ENCODE measurements at places on chromosomes 12 and 14. TPM values are rescaled to one million over a fixed set of nuclear protein-coding genes. Genes with fewer than 3 reads are reported as not detected.

The CCDC184 gene
- 0.21 TPM for polyA plus RNA-seq

The PWP1 gene
- 63.1 TPM for polyA plus RNA-seq

The OVCH1 gene
- polyA plus RNA-seq = not detected

The EML5 gene
- 0.40 TPM for polyA plus RNA-seq

The HAL gene
- not detected for polyA plus RNA-seq

The ARMH4 gene
- polyA plus RNA-seq = not detected

The ART4 gene
- polyA plus RNA-seq = not detected

The TTLL5 gene
- 7.8 TPM for polyA plus RNA-seq

The RGS6 gene
- not detected for polyA plus RNA-seq

The OTX2 gene
- not detected for polyA plus RNA-seq

DNA sequence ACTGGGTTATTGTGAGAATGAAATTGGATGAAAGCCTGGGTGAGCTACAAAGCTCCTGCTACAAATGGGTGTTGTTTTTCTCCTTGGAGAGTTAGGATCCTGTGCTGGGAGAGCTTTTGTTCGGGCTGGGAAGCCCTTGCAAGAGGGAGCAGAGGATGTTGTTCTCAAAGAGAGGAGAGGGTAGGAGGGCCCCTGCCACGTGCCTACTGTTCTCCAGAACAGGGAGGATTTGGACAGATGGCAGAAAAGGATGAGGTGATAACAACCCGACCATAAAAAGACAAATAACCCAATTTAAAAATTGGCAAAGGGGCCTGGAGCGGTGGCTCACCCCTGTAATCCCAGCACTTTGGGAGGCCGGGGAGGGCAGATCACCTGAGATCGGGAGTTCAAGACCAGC lies 68.8 kb downstream of the GALNT16 start:
- no peak for DNase-seq
- no peaks in the 10 kb centered on the region for H3K36me3 ChIP-seq
- no peak overlapping the region for H3K4me3 ChIP-seq
- no peaks in the 10 kb centered on the region for H3K27me3 ChIP-seq

- H3K36me3 ChIP-seq = no peaks in the 10 kb centered on the region
- no peak overlapping the region for H3K4me3 ChIP-seq
- DNase-seq = no peak
- no peaks in the 10 kb centered on the region for H3K4me1 ChIP-seq
- no peaks in the 10 kb centered on the region for H3K27me3 ChIP-seq
Measured at GRCh38 chr12:114678028-114678427, 5.9 kb downstream of the TBX3 start.

- no peak for DNase-seq
- H3K27me3 ChIP-seq = no peaks in the 10 kb centered on the region
- H3K36me3 ChIP-seq = no peaks in the 10 kb centered on the region
- H3K4me3 ChIP-seq = no peak overlapping the region
- H3K4me1 ChIP-seq = no peaks in the 10 kb centered on the region
- H3K27ac ChIP-seq = no peak overlapping the region
Measured at GRCh38 chr12:119804011-119804641, 73.0 kb downstream of the CIT start.

- H3K27ac ChIP-seq = peak overlapping the region; percentile 25
- no peaks in the 10 kb centered on the region for H3K4me1 ChIP-seq
- H3K27me3 ChIP-seq = no peaks in the 10 kb centered on the region
- no peak for DNase-seq
- peak overlapping the region; percentile 92 for H3K4me3 ChIP-seq
Measured at GRCh38 chr14:20971705-20972021, 16.4 kb downstream of the RNASE2 start.

DNA sequence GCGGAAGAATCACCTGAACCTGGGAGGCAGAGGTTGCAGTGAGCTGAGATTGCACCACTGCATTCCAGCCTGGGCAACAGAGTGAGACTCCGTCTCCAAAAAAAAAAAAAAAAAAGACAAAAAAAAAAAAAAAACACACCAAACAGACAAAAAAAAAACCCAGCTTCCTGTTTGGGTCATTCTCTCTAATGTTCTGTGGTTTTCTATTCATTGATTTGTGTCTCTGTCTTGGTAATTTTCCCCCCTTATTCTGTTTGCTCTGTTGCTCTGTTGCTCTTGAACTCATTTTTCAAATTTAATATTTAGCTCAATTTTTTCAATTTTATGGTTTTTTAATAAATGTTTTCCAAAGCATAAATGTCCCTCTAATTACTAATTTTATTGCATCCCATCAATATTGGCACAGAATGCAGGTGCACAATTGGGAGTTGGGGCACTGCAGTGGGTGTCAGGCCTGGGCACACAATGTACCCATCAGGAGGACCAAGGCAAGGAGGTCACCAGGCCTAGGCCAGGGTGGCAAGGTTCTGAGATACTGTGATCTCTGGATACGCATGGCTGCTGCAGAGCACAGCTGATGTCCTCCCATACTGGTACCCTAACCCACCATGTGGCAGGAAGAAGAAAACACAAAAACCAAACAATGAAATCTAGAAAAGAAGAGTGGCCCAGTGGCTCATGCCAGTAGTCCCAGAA lies 8.0 kb upstream of the GNPTAB start:
- H3K4me3 ChIP-seq = no peak overlapping the region
- peak; percentile 19 for DNase-seq
- H3K4me1 ChIP-seq = peaks cover 8% of the 10 kb centered on the region
- no peaks in the 10 kb centered on the region for H3K36me3 ChIP-seq
- H3K27ac ChIP-seq = no peak overlapping the region
- no peaks in the 10 kb centered on the region for H3K27me3 ChIP-seq

GRCh38 chr14:78697341-78697740 lies 527.2 kb downstream of the NRXN3 start:
- H3K4me1 ChIP-seq = no peaks in the 10 kb centered on the region
- H3K27me3 ChIP-seq = no peaks in the 10 kb centered on the region
- H3K36me3 ChIP-seq = no peaks in the 10 kb centered on the region
- H3K27ac ChIP-seq = no peak overlapping the region
- no peak for DNase-seq

DNA sequence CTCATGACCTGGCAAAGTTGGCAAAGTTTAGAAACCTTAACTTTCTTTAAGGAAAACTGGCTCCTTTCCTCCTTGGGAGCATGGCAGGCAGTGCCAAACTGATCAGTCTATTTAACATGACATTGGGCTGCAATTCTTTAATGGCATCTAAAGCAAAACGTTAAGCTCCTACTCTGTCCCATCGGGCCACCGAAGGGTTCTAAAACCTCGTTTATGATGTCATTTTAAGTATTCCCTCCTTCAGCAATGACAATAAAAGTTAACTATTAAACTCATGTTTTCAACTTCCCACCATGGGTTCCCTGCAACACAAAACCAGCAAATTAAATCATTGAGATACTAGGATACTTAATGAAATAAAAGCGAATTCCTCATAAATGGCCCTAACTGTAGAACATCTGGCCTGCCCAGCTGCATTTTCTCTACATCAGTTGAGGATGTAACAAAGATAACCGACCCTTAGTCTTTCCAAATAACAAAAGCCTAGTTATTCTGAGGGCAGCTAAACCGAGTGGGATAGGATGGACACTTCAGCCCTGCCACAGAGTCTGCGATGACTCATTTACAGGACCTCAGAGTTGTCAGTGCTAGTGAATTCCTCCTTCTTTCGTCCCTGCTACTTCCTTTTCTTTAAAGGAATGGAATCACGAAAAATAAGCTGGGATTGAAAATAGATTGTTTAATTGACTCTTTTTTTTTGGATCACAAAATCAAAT lies 34.5 kb upstream of the RIC8B start:
- H3K4me1 ChIP-seq = no peaks in the 10 kb centered on the region
- no peak for DNase-seq
- no peaks in the 10 kb centered on the region for H3K36me3 ChIP-seq
- no peak overlapping the region for H3K27ac ChIP-seq
- no peak overlapping the region for H3K4me3 ChIP-seq

DNA sequence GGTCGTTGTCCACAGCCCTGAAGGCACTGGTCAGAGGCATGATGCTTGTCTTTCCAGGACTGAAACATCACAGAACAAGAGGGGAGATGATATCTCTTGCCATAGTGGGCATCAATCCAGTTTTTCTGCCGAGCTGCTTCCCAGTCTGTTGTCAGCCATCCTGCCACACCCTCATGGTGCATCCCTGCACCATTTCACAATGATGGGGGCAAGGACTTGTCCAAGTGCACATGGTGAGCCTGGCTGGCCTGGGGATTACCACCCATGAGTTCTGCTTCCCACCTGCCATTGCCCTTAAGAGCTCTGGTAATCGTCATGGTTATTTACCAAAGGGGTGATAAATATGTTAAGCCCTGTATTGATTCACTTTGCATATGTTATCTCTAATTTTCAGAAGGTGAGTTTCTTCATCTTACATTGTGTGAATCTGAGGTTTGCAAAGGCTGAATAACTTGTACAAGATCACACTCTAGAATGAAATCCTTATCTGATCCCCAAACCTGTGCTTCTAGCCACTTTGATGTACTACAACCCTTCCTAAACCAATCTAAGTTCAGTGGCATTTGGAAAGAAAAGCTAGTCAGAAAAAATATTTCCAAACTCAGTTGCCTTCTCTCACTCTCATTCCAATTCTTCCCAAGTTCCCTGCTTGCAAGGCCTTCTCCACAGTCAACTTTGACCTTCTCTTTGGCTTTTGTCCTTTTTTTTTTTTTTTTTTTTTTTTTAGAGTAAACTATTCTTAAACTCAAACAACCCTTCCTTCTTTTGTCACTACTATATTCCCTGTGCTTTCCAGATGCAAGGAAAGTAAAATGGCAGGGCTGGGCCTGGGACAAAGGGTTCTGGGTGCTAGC lies 2.3 kb downstream of the AVIL start:
- no peaks in the 10 kb centered on the region for H3K27me3 ChIP-seq
- H3K36me3 ChIP-seq = no peaks in the 10 kb centered on the region
- no peak overlapping the region for H3K27ac ChIP-seq
- H3K4me3 ChIP-seq = no peak overlapping the region
- no peaks in the 10 kb centered on the region for H3K4me1 ChIP-seq

- H3K36me3 ChIP-seq = no peaks in the 10 kb centered on the region
- DNase-seq = peak; percentile 29
- peak overlapping the region; percentile 68 for H3K4me3 ChIP-seq
- peak overlapping the region; percentile 94 for H3K27ac ChIP-seq
Measured at GRCh38 chr12:9868311-9868801, 798 bp downstream of the CLEC2B start.

DNA sequence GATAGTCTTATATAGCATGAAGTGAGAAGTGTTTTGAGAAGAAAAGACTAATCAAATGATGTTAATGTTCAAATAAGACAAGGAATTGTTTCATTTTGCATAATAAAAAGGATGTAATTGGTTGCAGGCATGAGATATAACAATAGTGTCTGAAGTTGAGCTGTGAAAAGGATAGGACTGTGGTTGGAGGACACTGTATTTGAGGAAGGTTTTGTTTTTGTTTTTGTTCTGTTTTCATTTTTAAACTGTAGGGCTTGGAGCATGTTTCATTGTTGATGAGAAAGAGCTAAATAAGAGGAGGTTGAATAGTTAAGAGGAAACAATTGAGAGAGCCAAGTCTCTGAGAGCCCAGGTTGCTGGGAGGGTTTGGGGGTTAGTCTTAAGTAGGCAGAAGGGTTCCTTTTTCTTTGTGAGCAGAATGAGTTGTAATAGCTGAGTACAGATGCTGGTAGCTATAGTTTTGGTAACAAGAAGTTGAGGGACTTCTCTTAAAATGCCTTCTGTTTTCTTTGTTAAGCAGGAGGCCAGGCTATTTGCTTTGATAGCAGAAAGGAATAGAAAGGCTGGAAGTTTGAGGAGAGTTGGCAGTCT lies 58.4 kb downstream of the CCDC91 start:
- H3K4me1 ChIP-seq = peaks cover 35% of the 10 kb centered on the region
- no peak overlapping the region for H3K27ac ChIP-seq
- no peaks in the 10 kb centered on the region for H3K27me3 ChIP-seq

DNA sequence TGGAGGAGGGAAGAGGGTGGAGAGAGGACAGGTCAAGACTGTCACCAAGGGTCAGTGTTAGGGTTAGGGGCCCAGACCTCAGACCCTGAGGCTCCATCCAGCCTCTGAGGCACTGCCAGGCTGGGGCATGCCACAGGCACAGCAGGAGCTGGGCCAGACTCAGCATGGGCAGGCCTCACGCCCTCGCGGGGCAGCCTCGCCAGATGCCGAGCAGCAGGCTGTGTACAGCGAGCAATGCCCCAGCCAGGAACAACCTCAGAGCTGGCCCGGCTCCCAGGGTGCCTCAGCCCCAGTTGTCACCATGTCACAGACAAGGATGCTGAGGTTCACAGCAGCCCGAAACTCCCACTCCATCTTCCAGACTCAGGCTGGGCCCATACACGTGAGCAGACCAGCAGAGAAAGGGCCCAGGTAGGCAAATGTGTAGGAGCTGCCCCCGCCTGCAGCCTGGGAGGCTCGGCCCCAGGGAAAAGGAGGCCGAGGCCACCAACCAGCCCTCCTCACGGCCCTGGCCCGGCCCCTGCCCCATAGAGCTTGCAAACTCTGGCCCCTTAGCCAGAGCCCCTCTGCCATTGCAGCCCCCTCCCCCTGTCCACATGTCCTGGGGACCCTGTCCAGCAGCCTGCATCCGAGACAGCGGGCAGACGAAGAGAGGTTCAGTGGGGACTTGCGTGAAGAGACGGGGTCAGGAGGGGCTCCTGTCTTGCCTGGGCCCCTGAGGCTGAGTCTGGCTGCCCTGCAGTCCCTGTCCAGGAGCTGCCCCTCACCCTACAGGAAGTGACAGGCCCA lies 7.5 kb downstream of the C14orf180 start:
- H3K27ac ChIP-seq = no peak overlapping the region
- no peak for DNase-seq
- H3K36me3 ChIP-seq = no peaks in the 10 kb centered on the region
- no peaks in the 10 kb centered on the region for H3K27me3 ChIP-seq
- H3K4me3 ChIP-seq = no peak overlapping the region

DNA sequence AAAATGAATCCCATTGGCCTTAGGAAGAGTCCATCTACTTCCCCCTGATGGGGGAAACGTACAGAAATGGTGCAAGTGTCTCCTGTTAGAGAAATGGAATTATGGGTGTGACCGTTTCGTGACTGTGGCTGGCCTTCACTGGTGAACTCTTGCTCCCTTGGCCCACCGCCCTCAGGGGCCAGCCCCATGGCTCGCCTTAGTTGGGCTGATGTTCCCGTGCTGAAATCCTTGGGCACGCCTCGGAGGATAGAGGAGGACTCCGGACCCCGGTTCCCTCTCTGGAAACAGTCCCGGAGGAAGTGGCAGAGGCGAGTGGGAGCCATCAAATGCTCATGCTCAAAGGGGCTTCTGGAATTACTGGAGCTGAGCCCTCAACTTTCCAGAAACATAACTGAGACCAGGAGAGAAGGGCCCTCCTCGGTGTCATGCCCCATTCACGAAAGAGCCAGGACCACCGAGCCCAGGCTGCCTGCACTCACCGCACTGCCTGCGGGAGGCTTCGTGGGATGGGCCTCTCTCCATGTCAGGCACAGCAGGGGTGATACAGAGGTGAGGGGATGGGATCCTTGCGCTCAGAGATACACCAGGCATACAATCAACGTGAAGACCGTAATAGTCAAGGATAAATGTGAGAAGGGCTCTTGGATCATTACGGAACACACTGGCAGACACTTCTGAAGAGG lies 10.1 kb upstream of the CACNA2D4 start:
- no peak for DNase-seq
- H3K4me3 ChIP-seq = no peak overlapping the region
- H3K27ac ChIP-seq = no peak overlapping the region
- peaks cover 12% of the 10 kb centered on the region for H3K4me1 ChIP-seq
- H3K36me3 ChIP-seq = no peaks in the 10 kb centered on the region
